ENCODE measurements at places on chromosomes 6 and 20.

GRCh38 chr6:111124406-111124805, 37.1 kb downstream of the SLC16A10 start:
- DNase-seq: no peak

GRCh38 chr20:36686944-36687343, 40.9 kb upstream of the SLA2 start:
- no peak for DNase-seq

DNA sequence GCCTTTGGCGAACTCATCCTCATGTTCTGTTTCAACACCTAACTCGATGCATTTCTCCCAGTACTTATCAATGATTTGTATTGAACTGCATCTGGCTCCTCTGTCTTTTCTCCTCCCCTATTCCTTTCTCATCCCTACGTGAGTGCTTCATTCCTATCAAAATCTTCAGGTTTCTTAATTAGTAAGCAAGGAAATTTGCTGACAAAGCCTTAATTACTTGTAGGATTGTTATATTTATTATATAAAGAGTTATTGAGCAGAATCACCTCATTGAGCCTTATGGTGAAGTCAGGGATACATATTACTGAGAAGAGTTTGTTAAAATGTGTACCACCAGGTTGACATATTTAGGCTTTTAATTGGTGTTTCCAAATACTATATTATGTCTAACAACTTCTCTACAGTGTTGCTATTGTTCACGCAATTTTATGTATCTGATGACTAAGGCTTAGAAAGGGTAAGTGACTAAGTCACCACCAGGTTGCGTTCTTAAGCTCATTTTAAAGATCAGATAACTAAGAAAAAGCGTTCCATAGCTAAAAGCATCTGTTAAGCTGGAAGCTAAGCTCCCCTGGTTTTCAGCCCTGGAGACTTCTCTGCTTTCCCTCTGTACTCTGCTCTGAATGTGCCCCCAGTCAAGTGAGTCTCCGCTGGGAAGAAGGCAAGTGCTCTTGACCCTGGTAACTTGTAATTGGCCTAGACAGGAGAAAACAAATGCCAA, 18.9 kb downstream of the SCGN start:
- peak; percentile 18 for DNase-seq

- DNase-seq: peak; percentile 32
Observed at GRCh38 chr20:5085380-5085779, 34.4 kb downstream of the PCNA start.

GRCh38 chr6:12851123-12851695, 134.6 kb downstream of the PHACTR1 start:
- no peak for DNase-seq

GRCh38 chr20:39013662-39014109, 51.5 kb downstream of the DHX35 start:
- DNase-seq: no peak

GRCh38 chr20:21707267-21707666, 1.8 kb downstream of the PAX1 start:
- no peak for DNase-seq

DNA sequence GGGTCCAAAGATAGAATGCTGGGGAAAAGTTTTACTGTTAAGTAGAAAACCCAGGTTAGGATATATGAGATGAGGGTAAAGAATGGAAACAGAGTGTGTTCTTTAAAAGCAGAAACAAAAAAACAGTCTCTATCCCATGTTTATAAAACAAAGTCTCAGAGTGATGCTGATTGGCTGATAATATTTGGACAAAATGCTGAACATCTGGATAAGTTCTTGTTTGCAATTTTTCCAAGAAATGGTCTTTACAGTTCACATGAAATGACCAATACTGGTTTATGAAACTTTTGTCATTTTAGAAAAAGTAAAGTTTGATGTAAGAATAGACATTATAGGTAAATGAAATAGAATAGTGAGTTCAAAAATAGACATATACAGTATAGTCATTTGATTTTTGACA, 96.2 kb upstream of the EYS start:
- no peak for DNase-seq

DNA sequence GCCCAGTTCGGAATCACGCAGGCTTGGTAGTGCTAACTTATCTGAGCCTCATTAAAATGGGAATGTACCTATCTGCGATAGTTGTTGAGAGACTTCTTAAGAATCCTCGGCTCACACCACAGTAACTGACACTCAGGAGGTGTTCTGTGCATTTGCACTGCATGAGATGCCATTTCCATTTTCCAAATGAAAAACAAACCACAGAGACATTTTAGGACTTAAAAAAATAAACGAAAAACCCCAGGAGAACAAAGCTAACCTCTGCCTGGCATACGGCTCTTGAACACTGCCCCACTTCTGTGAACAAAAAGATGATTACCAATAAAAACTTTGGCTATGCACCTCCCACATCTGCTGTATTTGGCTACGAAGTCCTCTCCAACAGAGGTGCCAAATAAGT, 37.6 kb downstream of the BEND3 start:
- DNase-seq: no peak

DNA sequence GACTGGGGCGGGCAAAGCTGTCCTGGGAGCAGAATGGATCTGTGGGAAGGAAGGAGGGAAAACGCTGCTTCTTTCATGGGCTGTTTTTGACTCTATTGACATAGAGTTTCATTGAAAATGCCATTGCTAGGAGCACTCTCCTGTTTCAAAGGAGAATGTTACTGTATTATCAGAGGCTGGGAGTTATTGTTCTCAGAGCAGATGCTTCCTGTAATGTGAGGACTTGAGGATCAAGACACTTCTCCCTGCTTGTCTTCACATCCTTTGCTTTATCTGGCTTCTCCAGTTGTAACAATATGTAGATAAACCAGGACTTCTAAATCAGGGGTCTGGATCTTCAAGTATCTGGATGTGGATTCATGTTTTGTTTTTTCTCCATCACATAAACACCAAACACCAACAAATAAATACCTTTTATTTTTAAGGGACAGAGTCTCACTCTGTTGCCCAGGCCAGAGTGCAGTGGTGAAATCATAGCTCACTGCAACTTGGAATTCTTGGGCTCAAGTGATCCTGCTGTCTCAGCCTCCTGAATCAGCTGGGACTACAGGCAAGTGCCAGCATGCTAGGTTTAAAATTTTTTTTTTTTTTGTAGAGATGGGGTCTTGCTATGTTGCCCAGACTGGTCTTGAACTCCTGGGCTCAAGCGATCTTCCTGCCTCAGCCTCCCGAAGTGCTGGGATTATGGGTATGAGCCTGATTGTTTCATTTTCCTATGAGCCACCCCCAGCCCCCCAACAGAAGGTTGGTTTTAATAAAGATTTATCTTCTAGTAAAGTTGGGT, 3.9 kb downstream of the CD109 start:
- no peak for DNase-seq

DNA sequence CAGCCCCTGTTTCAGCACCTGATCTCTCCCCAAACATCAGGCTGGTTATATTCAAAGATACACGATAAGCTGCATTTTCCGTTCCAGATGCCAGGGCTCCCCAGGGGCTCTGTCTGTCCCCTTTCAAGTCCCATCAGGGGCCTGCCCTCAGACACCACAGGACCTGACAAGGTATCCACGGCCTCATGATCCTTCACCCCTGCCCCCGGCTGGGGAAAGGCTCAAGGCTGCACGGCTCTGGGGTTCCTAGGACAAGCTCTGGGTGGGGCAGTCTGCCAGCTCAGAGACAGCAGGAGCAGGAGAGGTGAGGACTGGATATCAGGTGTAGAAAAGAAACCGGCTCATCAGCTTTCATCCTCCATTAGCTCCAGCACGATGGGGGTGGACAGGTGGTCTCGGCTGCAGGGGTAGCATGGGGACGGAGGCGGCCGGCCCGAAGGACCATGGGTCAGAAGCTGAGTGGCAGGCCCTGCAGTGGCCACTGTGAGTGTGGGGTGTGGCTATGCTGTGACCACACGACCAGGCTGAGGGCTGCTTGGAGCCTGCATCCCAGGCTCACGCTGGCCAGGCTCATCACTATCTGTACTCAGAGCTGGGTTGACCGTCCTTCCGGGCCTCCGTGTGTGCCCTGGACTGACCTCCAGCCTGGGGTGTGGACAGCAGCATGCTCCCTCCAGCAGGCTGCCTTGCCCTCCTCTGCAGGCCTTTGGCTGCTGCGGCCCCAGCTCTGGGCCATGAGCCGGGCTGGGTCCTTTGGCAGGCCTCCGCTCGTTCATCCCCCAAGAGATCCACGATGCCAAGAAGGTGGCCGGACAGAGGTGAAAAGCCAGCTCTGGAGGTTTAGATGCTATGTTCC, 386.2 kb downstream of the THBS2 start:
- DNase-seq: no peak

- no peak for DNase-seq
Observed at GRCh38 chr6:138800377-138801150, 4.7 kb downstream of the ECT2L start.

DNA sequence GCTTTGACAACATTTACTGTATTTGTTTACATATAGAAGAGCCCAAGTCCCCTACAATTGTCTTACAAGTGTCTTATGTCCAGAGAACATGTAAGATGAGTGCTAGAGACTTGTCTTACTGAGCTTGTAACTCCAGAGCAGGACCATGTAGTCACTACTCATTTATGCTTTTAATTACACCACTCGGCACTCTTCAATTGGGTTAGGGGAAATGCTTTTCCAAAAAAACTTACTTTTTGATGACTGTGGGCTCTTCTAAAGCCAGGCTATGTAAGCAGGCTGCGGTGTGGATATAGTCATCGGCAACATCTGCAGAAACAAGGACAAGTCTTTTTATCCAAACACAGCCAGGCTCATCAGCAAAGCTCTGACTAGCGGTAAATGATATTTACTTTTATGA, 18.7 kb downstream of the SNX5 start:
- no peak for DNase-seq

DNA sequence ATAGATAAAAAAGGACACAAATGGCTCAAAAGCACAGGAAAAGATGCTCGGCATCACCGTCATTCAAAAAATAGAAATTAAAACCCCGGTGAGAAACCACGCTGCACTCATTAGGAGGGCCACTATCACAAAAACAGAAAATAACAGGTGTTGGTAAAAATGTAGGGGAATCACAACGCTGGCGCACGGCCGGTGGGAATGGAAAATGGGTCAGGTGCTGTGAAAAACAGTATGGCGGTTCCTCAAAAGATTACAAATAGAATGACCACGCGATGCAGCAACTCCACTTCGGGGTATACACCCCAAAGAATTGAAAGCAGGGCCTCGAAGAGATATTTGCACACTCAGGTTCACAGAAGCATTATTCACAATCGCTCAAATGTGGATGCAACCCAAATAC, 28.3 kb downstream of the NPEPL1 start:
- DNase-seq: no peak

GRCh38 chr6:11918739-11919605, 93.1 kb upstream of the HIVEP1 start:
- DNase-seq: no peak
